ENCODE measurements at places on chromosomes 7 and 10.

GRCh38 chr7:12322284-12322902, 81.3 kb downstream of the VWDE start:
- DNase-seq, result no peak

DNA sequence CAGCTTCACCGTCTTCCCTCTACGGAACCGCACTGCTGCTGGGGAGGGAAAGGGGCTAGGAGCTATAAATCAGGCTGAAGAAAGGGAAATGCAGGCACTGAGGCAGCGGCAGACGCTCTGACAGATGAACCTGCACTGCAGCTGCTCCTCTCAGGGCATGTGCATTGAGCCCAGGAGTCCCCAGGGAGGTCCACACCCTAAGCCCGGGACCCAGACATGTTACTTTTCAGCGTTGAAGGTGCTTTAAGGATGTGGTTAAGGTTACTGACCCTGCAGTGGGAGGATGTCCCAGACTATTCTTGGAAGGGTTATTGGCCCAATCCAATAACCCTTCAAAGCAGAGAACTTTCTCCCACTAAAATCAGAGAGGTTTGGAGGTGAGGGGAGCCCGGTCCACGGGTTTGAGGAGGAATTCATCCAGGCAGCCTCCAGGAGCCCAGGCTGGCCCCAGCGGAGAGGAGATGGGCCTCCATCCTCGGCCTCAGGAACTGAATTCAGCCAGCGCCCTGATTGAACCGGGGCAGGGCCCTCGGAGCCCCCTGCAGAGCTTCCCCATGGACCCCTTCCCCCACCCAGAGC, 75.4 kb downstream of the ADARB2 start:
- DNase-seq, result no peak

GRCh38 chr10:104109908-104110662, 11.9 kb upstream of the SFR1 start:
- DNase-seq, result peak; percentile 95

DNA sequence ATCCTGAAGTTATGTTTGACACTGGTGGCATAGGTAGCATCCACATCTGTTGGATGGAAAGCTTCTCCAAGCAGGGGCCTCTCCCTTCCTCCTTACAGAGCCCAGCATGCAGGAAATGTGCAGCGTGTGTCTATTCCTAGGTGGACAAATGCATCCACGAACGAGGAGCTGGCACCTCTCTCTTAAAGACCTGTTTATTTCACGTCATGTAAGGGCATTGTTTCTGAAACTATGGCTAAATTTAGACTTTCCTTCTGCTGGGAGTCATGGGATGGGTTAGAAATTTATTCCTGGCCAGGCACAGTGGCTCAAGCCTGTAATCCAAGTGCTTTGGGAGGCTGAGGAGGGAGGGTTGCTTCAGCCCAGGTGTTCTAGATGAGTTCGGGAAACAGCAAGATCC, 208.4 kb upstream of the SVIL start:
- DNase-seq, result no peak

- DNase-seq, result no peak
Measured at GRCh38 chr10:103578782-103579382, 85.4 kb downstream of the NEURL1 start.

GRCh38 chr7:112495810-112496462, 15.1 kb downstream of the LSMEM1 start:
- DNase-seq, result peak; percentile 34

DNA sequence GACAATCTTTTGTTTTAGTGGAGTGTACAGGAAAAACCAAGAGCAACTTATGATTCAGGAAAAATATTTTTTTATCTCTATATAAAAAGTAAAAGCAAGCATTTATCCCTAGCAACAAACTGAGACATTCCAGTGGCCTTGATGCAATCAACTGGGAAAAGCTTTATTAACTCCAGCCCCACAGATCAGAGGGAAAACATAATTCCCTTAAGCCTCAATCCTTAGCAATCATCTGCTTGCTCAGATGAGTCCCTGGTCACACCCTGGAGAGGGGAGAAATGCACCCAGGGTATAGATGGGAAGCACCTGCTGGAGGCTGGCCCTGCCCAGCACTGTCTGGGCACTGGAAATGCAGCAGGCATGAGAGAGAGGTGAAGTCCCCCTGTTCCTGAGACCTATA, 636.6 kb downstream of the TNS3 start:
- no peak for DNase-seq

- peak; percentile 26 for DNase-seq
Measured at GRCh38 chr10:79179164-79179956, 110.6 kb downstream of the ZMIZ1 start.

GRCh38 chr10:46555366-46555712, 1.1 kb downstream of the GPRIN2 start:
- DNase-seq, result no peak

DNA sequence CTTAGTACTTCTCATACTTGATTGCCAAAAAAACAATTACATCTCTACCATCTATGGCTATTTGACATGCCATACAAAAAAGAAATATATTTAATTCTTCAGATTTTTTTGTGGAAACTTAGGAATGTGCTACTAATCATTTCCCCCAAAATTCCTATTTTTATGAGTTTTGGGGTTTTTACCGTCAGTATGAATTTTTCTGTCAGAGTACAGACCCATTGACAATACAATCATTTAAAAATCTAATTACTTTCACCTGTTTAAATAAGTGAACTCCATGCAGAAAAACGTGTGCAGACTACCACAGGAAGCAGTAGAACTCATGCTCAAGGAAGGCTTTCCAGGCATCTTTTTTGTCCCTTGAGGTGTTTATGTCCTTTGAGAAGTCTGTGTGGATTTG, 48.8 kb upstream of the FOXP2 start:
- no peak for DNase-seq

DNA sequence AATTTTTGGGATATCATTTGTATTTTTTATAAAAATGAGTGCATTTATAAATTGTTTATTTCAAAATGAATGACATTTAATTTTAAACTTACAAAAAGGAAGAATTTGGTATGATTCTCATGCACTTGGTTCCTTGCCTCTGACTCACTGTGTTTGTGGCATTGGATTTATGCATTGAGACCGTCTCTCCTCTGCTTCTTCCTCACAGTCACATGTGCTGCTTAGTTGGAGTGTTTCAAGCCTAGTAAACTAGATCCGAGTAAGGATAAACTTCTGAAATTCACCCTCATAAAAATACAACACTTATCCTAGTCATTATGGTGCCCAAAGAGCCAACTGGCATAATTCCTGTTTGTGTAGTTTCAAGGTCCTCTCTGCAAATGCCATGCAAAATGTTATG, 19.1 kb upstream of the FZD8 start:
- DNase-seq, result no peak

DNA sequence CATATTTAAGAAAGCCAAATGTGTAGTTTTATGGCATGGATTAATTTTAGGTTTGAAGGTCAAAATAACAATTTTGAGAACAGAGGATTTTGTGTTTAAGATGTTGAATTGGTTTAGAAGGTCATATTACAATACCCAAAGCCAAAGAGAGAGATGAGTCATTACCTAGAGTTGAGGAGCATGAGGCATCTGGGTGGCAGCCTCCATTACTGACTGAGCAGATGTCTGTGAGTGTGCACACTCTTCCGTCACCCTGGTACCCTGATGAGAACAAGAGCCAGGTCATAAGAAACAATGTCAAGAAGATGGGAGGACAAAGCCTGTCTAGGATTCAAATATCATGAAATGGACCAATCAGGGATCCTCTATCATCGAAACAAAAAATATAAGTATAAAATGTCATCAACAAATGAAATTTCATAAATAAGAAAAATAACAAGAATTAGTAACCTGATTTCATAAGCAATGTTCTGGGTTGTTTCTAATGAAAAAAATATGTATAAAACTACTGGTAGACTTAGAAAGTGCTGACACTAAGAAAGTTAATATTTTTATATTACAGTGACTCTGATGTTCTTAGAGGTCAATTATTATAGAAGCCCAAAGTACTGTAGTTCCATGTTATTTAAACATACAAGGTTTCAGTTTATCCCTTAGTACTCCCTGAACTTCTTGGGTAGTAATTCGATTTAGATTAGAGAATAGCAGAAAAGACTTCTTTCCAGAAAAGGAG, 20.0 kb downstream of the CUBN start:
- no peak for DNase-seq

DNA sequence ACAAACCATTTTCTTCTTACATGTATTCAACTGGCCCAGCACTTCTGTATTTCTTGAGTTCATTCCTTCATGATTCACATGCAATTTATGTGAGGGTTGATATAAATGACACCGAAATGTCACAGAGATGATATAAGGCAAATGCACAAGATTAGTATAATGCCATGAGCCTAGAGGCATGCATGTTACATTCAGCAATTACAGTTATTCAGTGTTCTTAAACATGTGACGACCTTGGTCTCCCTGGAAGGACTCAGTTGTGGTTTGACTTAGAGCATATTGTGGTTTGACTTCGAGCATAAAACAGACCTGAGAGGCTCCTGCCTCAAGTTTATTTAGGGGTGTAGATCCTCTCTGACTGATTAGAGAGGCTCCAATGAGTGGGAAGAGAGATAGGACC, 752.1 kb upstream of the POM121L12 start:
- DNase-seq, result no peak

- no peak for DNase-seq
Measured at GRCh38 chr7:17022920-17023319, 141.1 kb upstream of the AGR3 start.

DNA sequence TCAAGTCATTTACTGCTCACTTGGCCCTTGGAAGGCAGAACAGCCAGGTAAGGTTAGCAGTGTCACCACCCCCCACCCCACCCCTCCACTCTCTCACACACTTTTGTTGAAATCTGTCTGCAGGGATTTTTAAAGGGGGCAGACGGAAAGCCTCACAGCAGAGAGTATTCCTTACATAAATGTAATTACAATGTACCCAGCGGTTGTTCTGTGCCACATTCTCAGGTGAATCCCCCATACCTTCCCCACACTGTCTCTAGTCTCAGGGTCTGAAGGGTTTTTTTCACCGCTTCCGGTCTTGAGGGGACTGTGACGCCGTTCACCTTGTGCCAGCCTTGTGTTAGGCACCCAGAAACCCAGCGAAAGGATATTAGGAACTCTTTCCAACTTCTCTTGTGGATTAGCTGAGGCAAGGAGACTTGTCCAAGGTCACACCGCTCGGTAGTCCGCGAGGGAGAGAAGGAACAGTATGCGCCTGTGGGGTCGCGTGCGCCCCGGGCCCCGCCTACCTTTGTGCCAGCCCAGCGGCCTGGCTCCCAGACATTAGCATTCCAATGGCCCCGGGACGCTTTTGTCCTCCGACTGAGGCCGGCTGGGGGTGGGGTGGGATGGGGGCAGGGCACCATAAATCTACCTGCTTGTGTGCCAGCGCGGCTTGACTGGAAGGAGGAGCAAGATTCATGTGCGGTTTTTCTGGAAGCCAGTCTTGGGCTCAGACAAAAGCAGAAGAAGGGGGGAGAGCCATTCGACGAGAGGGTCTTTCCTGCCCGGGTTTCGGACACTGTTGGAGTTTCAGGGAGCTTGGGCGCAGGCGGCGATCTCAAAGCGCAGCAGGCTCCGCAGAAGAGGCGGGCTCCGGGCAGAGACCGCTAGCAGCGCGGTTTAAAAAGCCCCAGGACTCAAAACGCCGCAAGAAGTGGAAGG, 4.5 kb downstream of the NEUROG3 start:
- DNase-seq, result no peak

Data from kidney glomerular epithelial cell (primary cell).